ENCODE measurements at places on chromosomes 3 and 15.

DNA sequence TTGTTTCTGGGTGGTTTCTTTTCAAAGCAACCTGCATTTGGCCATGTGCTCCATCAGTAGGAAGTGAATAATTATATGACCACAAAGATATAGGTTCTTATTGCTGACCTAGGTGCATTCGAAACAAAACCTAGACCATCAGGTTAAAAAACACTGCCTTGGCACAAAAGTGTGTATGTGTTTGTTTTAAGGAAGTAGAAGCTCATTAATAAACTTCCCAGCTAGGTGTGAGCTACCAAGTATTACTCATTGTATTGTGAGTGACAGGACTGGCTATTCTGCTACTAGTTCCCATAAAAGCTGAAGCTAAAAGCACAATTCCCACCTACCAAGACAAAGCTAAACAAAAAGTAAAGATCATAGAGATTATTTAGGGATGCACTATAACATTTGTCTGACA, 168.2 kb downstream of the TP63 start:
- DNase-seq = no peak

- DNase-seq = no peak
Measured at GRCh38 chr3:53673722-53674350, 172.4 kb downstream of the CHDH start.

GRCh38 chr3:154967090-154967489, 113.0 kb upstream of the MME start:
- DNase-seq = peak; percentile 13

- DNase-seq = no peak
Measured at GRCh38 chr3:129552287-129553050, 9.5 kb downstream of the H1-8 start.

DNA sequence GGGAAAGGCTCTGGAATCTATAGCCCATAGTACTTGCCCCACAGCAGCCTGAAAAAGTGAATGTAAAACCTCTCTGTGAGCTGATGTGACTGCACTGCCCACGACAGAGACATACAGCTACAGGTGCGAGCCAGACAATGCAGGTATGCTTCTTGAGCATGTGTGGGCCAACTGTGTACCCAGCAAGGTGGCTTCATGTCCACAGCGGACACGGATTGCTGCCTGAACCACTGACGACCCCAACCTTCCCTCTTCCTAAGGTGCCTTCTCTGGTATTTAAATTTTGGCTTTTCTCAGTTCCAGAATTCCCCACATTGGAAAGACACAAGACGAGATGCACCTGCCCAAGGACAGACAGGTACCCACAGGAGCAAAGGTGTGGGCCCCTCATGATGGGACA, 65.8 kb downstream of the SCN5A start:
- DNase-seq = no peak

GRCh38 chr3:127405791-127406190, 117.9 kb upstream of the PRR20G start:
- DNase-seq = no peak

GRCh38 chr3:2511356-2511755, 412.7 kb downstream of the CNTN4 start:
- peak; percentile 7 for DNase-seq

DNA sequence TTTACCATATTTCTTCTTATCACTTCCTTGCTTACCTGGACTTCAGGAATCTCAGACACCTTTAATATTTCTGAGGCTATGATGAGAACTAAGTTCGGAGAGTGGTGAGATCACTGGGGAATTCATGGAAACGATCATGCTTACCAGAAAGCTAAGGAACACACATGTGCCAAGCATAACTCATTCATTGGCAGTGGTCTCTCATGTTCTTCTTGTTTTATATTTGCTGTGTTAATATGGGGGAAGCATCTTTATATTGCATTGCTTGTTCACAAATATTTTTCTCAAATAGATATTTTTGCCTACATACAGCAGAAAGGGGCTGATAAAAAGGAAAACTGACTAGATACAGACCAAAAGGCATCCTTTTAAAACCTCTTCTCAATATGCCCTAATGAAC, 55.8 kb downstream of the COL6A6 start:
- DNase-seq = no peak

DNA sequence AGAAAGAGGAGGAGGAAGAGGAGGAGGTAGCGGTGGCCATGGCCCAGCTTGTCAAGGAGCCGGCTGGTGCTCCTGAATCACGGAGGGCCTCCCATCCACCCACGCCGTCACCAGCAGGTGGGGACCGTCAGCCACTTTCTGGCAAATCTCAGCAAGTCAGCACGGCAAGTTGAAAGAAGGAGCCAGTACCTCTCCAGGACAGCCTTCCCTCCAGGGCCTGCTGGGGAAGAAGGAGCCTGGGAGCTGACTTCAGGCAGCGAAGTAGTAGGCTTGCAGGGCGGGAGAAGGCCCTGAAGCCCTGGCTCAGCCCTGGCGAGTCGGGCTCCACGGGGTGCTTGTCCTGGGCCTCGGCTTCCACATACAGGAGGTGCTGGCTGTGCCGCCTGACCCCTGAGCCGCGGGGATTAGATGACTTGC, 99.2 kb upstream of the TRPM1 start:
- peak; percentile 46 for DNase-seq

GRCh38 chr3:193885832-193886231, 250.1 kb upstream of the HES1 start:
- DNase-seq = no peak

GRCh38 chr3:64030741-64031140, 7.4 kb upstream of the PSMD6 start:
- peak; percentile 87 for DNase-seq

GRCh38 chr3:126826693-126827092, 122.7 kb downstream of the CHCHD6 start:
- DNase-seq = no peak

- no peak for DNase-seq
Measured at GRCh38 chr15:89328398-89329254, 6.0 kb downstream of the POLG start.

DNA sequence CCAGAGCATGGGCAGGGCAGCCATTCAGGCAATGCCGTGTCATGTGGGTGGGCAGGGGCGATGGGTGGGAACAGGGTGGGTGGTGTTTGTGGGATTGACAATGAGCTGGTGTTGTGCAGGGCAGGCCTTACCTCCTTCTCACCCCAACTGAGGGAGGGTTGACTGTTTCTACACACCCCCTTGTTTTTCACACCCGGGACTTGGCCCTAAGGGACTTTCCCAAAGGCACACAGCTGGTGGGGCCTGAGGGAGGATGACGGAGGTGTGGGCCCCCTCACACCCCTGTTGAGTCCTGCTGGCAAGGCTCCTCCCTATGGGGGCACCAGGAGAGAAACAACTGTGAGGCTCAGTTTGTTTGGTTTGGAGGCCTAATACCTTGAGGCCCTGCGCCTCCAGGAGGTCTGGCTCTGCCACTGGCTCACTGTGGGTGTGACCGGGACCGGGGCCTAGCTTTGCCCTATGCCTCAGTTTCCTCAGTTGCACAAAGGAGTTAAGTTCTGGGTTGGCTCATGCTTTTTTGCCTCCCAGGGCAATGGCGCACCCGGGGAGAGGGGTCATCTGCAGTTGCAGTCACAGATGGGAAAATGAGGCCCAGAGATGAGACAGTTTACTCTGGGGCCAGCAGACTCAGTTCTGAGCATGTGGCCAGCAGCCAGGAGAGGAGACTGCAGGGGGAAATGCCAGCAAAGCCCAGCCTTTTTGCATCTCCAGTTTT, 5.1 kb upstream of the DNAH1 start:
- DNase-seq = peak; percentile 41

DNA sequence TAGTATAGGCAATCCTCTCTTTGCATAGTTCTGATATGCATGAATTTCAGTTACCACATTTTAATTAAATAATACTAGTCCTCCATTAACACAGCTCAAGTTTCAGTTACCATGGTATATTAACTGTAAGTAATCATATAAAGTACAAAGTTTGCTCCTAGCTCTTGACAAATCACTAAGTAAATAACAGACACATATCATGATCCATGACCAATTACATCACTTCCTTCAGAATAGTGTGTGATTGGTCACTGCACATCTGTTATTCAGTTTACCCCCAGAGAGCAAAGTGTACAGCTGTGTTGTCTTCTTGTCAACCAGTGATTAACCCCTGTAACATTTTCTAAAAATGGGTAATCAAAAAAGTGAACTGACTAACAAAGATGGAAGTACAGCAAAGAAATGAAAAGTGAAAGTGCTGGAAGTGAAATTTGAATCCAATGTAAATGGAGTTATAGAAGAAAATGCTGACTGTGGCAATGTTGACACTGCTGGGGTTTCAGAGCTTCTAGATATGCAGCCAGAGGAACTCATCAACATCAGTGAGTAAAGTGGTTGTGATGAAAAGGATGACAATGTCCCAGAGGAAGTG, 30.2 kb upstream of the LEKR1 start:
- DNase-seq = no peak

DNA sequence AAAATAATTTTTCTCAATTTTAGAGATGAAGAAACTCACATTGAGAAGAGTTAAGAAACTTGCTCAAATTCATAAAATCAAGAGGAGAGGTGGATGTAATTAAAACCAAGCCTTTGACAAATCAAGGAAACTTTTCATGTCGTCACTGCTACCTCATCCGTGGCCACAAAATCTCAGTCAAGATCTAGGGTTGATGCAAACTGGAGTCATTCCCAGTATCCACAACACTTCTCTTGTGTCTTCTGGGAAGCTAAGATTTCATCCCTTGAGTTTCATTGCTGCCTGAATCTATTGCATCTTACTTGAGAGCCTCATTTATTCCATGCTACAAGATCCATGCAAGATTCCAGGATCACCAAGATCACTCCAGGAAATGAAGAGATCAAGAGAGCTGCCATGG, 5.4 kb upstream of the FBN1 start:
- DNase-seq = no peak

DNA sequence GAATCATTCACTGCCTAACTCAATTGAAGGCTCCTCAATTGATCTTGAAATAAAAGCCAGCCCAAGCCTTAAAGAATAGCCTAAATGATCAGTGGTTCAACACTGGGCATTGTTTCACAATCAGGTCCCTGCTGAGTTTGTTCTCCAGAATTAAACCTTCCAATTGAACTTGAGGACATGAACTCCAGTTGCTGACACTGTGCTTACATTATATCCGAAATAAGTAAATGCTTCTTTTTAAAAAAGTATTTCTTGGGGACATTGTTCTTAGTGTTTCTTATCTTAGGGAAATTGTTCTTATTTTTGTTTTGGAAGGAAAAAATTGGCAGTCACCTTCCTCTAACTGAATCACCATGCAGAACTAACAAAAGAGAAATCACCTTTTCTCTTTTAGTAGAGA, 450.2 kb downstream of the RBMS3 start:
- DNase-seq = no peak

DNA sequence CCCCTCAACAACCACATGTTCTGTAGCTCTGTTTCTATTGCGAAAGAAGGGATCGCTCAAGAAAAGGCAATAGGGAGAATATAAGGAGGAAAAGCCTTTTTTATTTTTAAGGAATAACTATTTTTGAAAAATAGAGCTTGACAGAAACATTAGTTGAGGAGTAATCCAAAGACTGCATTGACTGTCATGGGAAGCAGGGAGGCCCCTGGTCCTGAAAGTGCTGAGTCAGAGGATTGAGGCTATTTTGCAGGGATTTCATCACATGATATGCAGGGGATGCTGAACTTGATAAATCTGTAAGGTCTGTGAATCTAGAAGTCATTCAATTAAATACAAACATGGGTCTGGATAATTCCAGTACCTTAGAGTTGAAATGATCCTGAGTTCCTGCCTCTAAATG, 92.0 kb downstream of the MTHFS start:
- no peak for DNase-seq

DNA sequence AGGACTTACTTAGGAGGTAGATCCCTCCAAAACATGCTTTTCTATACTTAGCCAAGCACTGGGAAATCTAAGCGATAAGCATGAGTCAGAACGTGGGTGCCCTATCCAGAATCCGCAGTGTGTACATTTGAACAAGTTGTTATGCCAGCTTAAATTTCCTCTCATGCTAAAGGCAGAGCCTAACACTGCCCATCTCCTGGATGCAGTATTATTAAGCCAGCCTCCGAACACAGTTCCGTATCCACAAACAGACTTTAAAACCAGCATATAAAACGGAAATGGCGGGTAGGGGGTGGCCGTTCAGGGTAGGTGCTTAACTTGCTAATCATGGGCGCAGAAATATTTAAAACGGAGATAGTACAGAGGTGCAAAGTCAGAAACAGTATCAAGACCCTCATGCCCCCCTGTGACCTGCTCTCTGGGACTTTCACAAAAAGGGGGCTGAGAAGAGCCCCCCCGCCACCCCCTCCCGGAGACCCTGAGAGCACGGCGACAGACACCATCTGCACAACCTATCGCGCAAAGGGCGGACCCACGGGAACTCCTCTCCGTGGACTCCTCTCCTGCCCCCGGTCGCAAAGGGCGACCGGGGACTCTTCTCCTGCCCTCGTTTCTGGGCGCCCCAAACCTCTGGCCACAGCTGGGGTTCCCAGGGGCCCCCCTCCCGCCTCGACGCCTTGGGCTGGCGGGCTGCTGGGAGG, 889 bp upstream of the LRRIQ4 start:
- peak; percentile 39 for DNase-seq

GRCh38 chr3:122602011-122602710, 24.7 kb downstream of the PARP15 start:
- no peak for DNase-seq

DNA sequence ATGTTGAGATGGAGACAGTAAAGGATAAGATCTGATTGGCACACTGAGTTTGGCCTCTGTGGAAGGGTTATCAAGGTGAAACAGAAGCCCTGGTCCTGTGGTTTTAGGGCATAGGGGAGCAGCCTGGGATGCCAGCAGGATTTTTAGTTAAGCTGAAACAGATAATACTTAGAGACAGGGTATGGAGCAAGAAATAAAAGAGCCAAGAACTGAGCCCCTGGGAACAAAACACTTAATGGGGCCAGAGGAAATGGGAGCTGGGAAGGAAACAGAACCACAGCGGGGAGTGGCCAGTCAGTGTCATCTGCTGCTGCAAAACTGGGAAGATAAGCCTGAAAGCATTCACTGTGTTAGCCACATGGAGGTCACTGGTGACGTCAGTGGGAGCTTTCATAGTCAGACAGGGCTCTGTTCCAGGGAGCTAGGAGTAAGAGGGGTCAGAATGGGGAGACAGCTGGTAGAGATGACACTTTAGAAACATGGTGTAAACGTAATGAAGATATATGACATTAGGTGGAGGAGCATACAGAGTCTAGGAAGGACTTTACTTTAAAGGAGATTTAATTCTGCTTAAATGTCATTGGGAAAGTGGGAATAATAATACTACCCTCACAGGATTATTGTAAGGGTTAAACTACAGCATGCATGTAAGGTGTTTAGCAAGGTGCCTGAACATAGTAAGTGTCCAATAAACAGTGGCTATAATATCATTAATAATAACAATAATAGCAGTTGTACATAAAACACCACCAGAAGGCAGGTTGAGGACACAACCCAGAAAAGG, 172.7 kb upstream of the CTNNB1 start:
- peak; percentile 46 for DNase-seq

DNA sequence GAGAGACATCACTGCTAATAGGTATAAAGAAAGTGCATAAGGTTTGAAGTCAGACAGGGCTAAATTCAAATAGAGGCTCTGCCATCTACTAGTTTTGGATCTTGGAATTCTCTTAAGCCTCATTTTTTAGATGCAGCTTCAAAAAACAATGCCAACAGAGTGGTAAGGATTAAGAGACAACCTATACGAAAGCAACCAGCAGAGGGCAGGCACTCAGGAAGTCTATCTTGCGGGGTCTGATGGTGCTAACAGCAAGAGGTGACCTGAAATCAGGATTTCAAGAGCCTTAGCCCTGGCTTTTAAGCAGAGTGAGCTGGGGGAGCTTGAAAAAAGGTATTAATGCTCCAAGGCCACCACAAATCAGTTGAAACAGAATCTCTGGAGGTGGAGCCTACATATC, 40.7 kb downstream of the LDHAL6B start:
- DNase-seq = peak; percentile 68

GRCh38 chr15:95323796-95324195, 1006.7 kb upstream of the NR2F2 start:
- no peak for DNase-seq

GRCh38 chr15:98717371-98717770, 69.0 kb downstream of the IGF1R start:
- no peak for DNase-seq
